Right atrium auricular region (tissue), 2 donors: ENCODE measurements at places on chromosomes 5 and 9. TPM values are rescaled to one million over a fixed set of nuclear protein-coding genes. Genes with fewer than 3 reads are reported as not detected.

DNA sequence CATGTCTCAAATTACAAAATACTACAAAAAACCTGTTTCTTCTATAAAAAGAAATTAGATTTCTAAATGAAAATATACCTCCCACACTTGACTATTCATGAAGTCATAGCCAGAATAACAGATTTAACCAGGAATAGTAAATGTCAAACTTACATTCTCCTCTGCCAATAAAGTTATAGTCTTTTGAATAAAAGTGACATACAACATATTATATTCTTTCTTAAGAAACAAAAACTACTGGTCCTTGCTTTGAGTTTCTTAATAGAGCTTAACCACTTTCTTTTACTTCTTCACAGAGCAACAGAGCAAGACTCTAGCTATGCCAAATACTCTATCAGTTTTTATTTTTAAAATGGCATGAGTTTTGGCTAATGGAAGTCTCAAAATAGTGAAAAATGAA, 61.7 kb downstream of the DEPDC1B start:
- DNase-seq, result no peak
- H3K27me3 ChIP-seq, result no peaks in the 10 kb centered on the region
- no peak overlapping the region for H3K4me3 ChIP-seq

- no peak overlapping the region for H3K4me3 ChIP-seq
- peaks cover 33% of the 10 kb centered on the region for H3K4me1 ChIP-seq
- no peaks in the 10 kb centered on the region for H3K27me3 ChIP-seq
- DNase-seq, result no peak
- H3K36me3 ChIP-seq, result peaks cover 17% of the 10 kb centered on the region
- peak overlapping the region; percentile 1 for H3K27ac ChIP-seq
Observed at GRCh38 chr5:149181732-149182131, 40.4 kb downstream of the ABLIM3 start.

PTPN3 gene
- 7.9 TPM for total RNA-seq

- H3K27me3 ChIP-seq, result no peaks in the 10 kb centered on the region
- no peak overlapping the region for H3K27ac ChIP-seq
- no peak for DNase-seq
Observed at GRCh38 chr9:88052321-88052965, 78.1 kb upstream of the CDK20 start.

DNA sequence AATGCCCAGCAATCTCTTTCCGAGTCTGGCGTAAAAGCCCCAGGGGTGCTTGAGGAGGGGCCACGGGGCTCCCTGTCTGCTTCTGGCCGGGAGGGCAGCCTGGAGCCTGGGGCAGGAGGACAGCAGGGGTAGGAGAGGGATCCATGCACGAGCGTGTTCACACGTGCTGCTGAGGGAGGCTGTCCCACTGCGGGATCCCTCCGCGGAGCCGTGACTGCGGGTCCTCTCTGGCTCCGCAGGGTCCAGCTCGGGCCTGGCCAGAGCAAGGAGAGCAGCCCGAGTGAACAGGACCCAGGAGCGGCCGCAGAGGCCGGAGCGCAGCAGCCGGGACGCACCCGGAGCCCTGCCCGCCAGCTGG, 78.4 kb downstream of the ZNF354C start:
- H3K27ac ChIP-seq, result no peak overlapping the region
- H3K4me3 ChIP-seq, result no peak overlapping the region
- H3K4me1 ChIP-seq, result no peaks in the 10 kb centered on the region
- no peaks in the 10 kb centered on the region for H3K27me3 ChIP-seq
- no peak for DNase-seq

DNA sequence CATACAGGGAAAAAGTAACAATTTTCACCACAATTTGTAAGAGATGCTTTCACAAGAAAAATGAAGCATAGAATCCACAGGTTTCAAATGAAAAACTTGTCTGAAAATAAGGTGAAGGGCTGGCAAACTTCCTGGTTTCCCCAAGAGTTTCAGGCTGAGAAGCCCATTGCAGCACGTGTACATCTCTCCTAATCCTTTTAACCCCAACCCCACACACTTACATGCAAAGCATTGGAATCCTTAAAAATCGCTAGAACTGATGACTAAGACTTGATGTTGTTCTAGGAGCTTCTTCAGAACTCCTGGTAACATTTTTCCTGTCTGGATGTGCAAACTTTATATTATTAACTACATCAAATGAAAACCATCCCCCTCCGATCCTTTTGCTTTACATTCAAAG, 317.8 kb upstream of the RGMB start:
- DNase-seq, result no peak
- H3K36me3 ChIP-seq, result no peaks in the 10 kb centered on the region
- no peaks in the 10 kb centered on the region for H3K27me3 ChIP-seq
- H3K4me3 ChIP-seq, result no peak overlapping the region
